ENCODE measurements at places on chromosomes 12 and 14.
A peak's percentile ranks its signal among the peaks of the same experiment; 100 is the strongest.

DNA sequence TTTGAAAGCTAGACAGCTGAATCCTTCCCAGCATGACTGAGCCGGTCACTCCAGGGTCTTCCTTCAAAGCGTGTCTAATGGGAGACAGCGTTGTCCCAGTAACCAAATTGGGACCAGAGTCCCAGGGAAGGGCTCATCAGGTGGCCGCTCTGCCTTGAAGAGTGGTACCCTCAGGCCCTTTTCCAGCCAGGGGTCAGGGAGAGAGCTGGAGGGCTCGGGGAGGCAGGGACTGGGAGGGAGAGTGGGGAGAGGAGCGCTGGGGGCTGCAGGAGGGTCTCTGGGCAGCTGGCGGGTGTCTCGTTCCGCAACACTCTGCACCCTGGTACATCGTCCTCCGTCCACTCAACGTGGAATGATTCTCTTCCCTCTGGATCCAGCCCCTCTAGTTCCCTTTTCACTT lies 1.6 kb upstream of the RTL1 start:
- no peak for DNase-seq

GRCh38 chr12:19896041-19896440 lies 456.7 kb downstream of the AEBP2 start:
- no peak for DNase-seq

DNA sequence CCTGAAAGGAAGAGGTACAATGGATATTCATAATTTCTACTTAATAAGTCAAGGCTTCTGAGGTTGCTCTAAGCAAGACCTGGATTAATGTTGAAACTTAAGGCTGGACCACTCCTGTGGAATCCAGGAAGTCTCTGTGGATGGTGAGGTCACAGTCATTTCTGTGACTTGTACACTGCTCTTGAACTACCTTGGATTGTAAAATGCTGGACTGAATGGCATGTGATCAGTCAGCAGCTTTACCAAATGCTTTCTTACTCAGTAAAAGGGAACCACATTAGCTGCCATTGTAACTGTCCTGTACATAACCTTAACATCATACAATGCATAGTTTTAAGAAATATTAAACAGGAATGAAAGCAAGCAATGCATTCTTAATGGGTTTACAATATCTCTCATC lies 182.9 kb downstream of the NOVA1 start:
- no peak for DNase-seq

DNA sequence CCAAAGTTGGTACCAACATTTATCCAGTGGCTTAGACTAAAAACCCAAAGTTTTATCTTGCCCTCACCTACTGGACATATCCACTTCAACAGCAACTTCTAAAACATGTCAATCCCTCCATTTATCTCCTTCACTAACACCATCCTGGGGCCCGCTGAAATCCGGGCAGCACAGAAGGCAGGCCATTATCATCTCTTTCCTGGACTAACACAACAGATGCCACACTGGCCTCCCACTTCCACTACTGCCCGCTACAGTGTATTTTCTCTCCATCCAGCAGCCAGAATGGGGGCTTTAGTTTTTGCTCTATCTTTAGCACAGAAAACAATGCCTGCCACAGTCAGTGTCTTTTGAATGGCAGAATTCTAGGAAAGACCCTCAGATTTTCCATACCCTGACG lies 15.6 kb downstream of the ZFHX2 start:
- DNase-seq = no peak

DNA sequence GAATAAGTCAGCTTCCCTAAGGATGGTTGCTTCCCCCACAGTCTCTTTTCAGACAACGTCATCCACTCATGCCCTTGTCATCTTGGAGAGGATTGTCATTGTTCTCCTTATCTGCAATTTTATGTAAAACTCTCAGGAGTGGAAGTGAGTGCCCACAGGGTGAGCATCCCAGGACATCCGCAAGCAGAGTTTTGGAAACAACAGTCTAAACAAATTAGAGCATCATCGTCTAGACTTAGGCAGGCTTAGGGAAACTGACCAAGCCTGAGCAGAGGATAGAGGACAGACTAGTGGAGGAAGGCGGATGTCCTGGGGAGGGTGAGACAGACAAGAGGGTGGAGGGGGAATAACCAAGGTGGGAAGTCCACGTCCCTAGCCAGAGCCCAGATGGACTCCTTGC lies 63.7 kb upstream of the BDKRB2 start:
- DNase-seq = no peak

DNA sequence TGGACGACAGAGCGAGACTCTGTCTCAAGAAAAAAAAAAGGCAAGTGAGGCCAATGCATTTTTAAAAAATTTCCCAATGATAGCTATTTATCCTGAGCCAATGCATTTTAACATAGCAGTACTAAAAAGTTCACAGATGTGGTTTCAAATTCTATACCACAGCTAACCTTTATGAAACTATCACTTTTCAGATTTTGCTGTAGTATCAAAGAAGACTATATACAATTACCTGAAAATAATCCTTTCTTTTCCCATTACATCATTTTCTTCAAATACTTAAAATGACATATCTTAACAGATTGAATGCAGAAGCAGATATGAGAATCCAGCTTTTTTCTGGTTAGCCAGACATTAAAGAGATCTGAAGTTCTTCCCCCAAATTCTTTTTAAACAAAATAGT lies 13.2 kb downstream of the ATF7 start:
- DNase-seq = no peak

GRCh38 chr14:51424561-51425251 lies 184.7 kb downstream of the TMX1 start:
- DNase-seq = no peak

GRCh38 chr12:53872367-53872766 lies 66.3 kb upstream of the HOXC13 start:
- no peak for DNase-seq

GRCh38 chr12:3038926-3039510 lies 38.2 kb upstream of the TSPAN9 start:
- DNase-seq = no peak

GRCh38 chr12:14948672-14949071 lies 10.3 kb upstream of the ERP27 start:
- no peak for DNase-seq

GRCh38 chr14:64726585-64726890 lies 22.3 kb downstream of the PLEKHG3 start:
- DNase-seq = peak; percentile 82

GRCh38 chr12:66599816-66600215 lies 79.1 kb downstream of the GRIP1 start:
- DNase-seq = no peak

- peak; percentile 82 for DNase-seq
Observed at GRCh38 chr12:38915429-38916182, 10.2 kb upstream of the CPNE8 start.

- DNase-seq = no peak
Observed at GRCh38 chr12:122944605-122945592, 21.4 kb downstream of the ABCB9 start.

DNA sequence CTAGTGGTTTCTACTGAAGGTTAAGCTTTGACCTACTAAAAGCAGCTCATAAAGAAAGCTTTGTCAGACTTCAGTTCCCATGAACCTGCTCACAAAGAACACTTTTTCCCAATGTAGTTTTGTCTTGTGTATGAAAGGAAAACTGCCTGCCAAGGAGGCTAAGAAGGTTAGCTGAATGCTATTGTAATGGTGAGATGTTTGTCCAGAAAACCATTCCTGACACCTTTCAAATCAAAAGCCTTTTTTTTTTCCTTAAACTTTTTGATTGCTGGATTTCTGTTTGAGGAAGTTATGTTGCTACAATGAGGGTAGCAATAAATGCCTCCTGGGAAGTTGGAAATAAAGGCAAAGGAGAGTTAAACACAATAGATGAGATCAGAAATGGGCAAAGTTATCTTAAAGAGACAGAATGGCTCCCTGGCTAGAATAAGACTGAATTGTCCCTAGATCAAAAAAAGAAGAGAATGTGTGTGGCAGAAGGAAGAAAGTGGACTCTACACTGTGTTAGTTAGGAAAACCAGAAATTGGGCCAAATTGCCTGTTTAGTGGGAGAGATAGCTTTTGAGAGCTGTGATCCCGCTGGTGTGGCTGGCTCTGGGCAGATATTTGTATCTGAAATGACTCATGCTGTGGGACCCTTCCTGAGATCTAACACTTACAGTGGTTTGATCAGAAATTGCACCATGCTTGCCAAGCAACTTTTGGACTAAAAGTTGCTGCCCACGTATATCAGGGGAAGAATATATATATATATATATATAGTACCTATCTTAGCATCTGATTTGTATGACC lies 27.5 kb downstream of the TECPR2 start:
- no peak for DNase-seq

DNA sequence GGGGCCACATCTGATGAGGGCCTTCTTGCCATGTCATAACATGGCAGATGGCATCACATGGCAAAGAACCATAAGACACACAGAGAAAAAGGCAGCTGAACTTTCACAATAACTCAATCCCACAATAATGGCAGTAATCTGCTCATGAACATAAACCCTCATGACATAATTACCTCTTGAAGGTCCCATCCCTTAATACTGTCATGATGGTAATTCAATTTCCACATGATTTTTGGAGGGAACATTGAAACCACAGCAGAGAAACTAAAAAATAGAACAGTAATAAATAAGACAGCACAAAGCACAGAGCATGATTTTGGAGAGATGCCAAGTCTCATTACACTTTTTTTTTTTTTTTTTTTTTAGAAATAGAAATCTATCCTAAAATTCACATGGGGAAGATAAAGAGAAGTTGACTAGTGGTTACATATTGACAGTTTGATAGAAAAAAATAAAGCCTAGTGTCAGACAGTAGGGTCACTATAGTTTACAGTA lies 61.8 kb upstream of the ATF7IP start:
- DNase-seq = no peak

GRCh38 chr12:3553221-3553620 lies 62.2 kb downstream of the PRMT8 start:
- no peak for DNase-seq

DNA sequence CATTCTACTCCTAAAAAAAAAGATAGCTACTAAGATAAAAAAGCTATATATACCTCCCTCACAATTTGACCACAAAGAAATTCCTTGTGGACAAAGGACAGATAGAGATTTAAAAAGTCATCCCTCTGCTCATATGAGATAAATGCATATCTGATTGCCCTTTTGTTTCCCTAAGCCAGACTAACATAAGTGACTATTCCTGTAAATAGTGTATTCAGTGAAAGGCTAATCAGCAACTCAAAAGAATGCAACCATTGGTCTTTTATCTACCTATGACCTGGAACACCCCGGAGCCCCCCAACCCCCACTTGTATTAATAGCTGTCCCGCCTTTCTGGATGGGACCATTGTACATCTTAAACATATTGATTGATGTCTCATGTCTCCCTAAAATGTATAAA lies 6.3 kb upstream of the TMPO start:
- no peak for DNase-seq

DNA sequence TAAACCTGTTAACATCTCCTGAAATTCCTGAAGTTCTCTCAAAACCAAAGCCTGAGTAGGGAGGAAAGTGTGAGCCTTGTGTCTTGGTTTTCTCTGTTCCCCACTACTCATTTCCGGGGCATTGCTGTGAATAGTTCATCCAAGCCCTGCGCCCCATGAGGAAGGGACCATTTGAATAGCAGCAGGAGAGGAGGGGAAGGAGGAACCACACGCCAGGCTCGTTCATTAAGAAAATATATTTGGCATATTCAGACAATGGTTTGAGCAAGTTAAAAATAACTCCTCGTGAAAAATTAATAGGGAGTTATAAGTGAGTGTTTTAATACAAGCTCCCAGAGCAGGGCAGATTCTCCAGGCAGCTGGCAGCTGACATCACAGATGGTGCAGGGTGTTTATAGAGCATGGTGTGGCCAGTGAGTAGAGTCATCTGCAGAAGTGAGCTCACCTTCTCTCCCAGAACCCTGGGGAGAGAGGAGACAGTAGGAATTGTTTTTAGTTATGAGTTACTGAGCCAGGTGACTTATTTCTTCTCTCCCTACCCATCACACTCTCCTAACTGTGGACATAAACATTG lies 29.5 kb upstream of the CISTR start:
- peak; percentile 69 for DNase-seq

GRCh38 chr14:96261053-96261452 lies 5.0 kb downstream of the BDKRB1 start:
- peak; percentile 11 for DNase-seq

- DNase-seq = no peak
Observed at GRCh38 chr12:1809591-1810190, 10.7 kb upstream of the LRTM2 start.

DNA sequence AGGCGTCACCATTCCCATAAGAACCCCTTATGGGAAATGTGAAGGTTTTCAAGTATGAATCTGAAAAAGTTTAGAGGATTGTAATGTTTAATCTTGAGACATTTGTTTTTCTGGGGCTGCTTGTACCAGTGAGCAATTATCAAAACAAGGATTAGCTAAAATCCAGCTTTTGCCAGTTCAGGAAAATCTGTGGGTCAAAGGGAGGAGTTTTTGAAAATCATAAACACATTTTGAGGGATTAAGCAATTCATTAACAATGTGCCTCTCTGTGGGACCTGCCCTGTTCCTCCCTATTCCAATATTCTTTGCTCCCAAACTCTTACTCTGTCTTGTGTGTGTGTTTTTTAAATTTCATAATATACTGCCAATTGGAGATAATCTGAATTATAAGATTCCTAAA lies 11.7 kb upstream of the DAAM1 start:
- DNase-seq = no peak

DNA sequence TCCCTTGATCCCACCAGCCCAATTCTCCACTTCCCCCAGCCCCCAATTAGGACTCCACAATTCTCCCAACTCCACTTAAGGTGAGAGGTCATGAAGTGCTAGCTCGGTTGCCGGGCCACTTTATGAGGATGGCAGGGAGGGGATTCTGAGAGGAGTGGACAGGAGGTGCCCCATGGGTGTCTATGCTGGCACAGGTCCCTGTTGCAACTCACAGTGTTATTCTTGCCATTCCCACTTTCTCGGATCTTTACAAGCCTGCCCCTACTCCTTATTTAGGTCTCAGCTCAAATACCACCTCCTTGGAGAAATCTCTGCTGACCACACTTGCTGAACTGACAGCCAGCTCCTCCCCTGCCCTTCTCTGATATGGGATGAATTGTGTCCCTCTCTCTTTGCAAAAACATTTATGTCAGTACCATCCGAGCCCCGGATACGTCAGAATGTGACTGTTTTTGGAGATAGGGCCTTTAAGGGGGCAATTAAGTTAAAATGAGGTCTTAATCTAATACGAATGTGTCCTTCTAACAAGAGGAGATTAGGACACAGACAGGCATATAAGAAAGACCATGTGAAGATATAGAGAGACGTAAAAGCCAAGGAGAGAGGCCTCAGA lies 4.2 kb upstream of the LGALS3 start:
- no peak for DNase-seq

- no peak for DNase-seq
Observed at GRCh38 chr12:12899530-12900380, 8.4 kb downstream of the GPRC5A start.

- DNase-seq = no peak
Observed at GRCh38 chr12:64757771-64758170, 1.4 kb downstream of the GNS start.

GRCh38 chr12:72790273-72790672 lies 518.1 kb downstream of the TRHDE start:
- no peak for DNase-seq

Measured in NCI-H82 (cell line).